ENCODE measurements at places on chromosomes 5 and 9.

DNA sequence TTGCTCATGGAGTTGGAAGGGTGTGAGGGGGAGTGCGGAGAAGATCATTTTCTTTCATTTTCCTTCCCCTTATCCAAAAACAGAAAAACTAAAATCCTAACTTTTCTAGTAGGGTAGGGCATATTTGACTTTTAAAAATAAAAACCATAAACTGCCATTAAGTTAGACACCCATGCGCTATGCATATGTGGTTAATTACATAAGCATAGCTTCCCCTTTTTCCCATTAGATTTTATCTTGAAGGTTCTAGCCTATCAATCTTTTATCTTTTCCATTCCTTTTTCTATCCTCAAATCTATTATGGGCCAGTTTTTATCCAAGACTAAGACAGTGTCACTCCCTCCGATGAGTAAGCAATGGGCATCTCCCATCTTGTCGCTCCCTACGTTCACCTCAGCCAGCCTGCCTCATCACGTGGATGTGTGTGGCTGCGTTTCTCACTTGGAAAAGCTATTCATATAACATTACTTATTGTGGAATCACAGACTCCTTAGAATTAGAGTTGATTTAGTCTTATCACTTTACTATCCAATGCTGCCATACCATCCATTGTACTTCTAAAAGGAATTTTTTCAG is 49.2 kb downstream of the PCSK5 start:
- no peak for DNase-seq

- DNase-seq = no peak
Measured at GRCh38 chr5:91109634-91110033, 273.5 kb downstream of the ARRDC3 start.

DNA sequence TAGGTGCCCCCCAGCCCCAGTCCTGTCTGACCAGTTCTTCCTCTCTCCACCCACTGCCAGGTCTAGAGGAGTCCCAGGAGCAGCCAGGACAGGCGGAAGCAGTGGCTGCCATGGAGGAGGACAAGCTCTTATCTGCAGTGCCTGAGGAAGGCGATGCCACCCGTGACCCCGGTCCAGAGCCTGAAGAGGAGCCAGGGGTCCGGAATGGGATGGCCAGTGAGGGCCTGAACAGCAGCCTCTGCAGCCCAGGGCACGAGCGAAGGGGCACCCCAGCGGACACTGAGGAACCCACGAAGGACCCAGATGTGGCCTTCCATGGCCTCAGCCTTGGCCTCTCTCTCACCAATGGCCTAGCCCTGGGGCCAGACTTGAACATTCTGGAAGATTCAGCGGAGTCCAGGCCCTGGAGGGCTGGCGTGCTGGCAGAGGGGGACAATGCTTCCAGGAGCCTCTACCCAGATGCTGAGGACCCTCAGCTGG is 13.8 kb downstream of the PSD2 start:
- DNase-seq = no peak

- no peak for DNase-seq
Measured at GRCh38 chr9:76044266-76044819, 153.9 kb downstream of the PCSK5 start.

- peak; percentile 75 for DNase-seq
Measured at GRCh38 chr5:128213340-128213739, 129.8 kb downstream of the SLC12A2 start.

- peak; percentile 76 for DNase-seq
Measured at GRCh38 chr9:95505717-95506427, 10.9 kb downstream of the PTCH1 start.

DNA sequence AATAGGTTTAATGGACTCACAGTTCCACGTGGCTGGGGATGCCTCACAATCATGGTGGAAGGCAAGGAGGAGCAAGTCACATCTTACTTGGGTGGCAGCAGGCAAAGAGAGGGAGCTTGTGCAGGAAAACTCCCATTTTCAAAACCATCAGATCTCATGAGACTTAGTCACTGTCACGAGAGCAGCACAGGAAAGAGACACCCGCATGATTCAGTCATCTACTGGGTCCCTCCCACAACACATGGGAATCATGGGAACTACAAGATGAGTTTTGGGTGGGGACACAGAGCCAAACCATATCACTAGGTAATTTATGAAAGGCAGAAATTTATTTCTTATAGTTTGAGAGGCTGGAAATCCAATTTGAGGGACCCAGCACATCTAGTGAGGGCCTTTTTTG is 40.0 kb downstream of the MTREX start:
- no peak for DNase-seq

GRCh38 chr5:16456103-16456832 is 9.3 kb downstream of the ZNF622 start:
- DNase-seq = peak; percentile 72

- DNase-seq = no peak
Measured at GRCh38 chr9:27152405-27152718, 43.3 kb downstream of the TEK start.

- DNase-seq = no peak
Measured at GRCh38 chr5:180594311-180595045, 3.2 kb upstream of the SCGB3A1 start.

DNA sequence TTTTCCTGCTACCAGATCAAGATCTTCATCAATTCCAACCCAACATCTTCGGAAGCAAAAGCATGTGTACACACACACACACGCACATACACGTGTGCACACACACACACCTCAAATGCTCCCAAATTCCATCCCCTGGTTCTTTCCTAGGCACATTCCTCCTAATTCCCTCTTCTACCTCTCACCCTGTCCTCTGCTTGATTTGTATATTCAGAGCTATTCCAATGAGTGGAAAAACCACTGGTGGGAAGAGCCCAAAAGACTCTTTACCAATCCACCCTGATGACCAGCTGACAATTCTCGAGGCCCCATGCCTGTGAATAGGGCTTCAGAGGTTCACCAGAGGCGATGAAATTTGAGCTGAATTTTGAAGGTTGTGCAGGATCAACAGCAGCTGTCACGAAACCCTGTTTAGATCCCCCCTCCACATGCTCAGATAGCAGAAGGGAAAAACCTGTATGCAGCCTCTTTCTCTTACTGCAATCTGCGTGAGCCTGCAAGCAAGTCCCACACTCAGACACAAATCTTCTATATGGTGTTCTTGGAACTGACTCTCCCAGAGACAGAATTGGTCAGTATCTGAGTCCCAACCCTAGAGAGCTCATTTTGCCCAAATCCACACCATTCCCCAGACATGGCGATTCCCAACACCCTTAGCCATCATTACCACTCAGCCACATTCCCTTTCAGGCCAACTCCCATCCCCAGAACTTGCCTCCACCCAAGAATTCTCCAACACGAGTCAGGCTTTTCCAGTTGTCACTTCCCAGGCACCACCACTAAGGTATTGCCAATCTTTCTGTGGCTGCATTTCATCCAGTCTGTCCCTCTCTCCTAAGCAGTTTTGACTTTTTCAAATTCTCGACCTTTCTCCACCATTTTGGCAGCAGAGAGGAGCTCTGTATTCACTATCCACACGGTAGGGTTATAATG is 4.3 kb upstream of the TRIO start:
- DNase-seq = no peak

GRCh38 chr5:8012131-8012977 is 143.4 kb downstream of the MTRR start:
- DNase-seq = no peak

- DNase-seq = no peak
Measured at GRCh38 chr9:133403766-133404453, 13.9 kb downstream of the REXO4 start.

DNA sequence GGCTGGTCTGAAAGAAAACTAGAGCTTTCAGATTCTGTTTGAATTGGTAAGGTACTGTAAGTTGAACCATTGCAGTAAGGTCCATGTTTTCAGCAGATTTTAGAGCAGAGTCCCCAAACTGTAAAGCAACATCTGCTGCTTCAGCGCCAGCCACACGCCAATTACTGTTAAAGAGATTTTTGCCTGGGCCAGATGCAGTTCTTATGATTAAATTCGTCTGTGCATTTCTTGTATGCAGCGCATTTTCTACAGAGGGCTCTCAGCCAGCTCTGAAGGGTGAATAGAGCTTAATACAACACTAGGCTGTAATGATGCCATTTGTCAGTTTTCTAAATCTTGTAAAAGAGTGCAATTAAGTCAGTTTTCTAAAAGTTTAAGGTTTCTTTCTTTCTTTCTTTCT is 246.3 kb downstream of the COX7C start:
- DNase-seq = no peak

DNA sequence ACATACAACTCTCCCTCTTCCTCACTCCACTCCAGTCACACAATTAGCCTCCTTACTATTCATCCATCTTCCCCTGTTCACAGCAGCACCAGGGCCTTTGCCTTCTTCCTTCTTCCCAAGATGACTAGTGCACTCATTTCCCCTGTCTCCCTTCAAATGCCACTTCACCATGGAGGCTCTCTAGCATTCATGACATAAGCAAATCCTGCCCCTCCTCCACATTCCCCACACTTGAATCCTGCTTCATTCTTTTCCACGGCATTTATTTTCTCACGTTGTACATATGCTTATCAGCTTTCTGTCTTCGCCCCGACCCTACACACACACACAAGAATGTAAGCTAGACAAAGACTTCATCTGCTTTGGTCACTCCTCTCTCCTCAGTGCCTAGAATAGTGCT is 133.3 kb downstream of the CDK5RAP2 start:
- DNase-seq = no peak

Measured in left kidney (tissue), 8 donors.